NCI-H187 (cell line): ENCODE measurements at places on chromosomes 12 and 14.

DNA sequence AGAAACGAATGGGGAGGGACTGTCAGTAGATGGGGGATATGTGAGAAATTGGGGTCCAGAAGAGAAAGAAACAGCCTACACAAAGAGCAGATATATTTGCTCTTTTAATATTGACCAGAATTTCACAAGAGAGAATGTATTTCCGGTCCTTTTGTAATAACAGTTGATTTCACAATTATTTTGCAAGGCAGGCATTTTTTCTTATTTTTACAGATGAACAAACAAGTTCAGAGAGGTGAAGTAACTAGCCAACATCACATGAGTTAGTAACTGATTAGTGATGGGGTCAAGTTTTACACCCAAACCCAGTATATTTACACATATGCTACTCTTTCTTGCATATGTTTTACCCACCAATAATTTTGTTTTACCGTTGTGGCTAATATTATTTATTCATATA is 188.2 kb downstream of the NAV3 start:
- no peak for DNase-seq

DNA sequence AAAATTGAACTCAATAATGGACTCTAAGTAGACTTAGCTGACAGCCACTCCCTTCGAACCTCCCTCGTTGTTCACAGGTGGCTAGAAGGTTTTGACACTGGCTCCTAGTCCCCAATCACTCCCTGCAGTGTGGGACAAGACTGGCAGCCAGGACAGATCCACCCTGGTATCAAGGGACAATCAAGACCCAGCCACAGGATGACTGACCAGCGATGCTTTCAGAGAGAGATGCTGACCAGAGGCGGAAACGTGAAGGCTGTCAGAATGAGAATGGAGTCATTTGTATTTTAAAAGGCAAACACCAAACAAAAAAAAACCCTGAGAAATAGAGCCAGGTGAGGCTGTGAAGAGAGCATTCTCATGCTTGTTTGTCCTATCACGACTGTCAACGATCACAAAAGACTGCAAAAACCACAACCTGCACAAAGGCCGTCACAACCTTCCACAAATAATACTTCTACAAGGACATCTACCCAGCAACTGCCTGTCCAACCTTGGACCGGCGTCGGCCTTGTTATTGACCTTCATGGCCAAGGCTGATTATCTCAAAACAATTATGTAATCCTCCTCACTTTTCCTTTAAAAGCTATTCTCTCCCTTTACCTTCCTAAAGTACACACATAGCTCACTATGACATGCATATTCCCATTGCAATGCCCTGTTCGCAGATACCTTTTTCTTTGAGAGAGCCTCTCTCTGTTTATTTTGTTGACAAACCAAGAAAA is 13.2 kb downstream of the EIF5 start:
- no peak for DNase-seq

GRCh38 chr12:46373301-46374296 is 1.0 kb upstream of the SLC38A2 start:
- DNase-seq: no peak

DNA sequence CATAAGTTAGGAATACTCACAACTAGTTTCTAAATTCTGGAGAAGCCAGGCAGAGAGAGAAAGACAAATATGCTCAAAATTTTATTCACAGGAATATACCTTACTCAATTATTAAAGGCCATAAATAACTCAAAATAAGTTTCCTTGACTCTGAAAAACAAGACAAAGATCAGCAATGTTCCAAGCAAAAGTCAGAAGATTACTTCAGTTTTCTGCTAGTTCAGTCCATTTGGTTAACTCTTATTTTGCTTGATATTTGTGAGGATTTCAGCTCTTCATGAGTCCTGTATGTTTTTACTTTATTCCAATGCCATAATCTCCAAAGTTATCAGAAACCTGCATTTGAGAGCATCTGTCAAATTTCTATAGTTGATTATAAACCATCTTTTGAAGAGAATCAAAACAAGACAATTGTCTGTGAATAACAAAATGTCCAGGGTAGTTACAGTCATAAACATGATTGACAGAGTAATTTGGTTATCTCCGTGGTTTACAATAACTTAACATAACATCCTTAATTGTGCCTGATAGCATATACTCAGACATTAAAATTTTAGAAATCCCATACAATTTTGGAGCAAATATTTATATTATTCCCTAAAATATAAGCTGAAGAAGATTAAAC is 17.1 kb downstream of the ASCL4 start:
- no peak for DNase-seq

DNA sequence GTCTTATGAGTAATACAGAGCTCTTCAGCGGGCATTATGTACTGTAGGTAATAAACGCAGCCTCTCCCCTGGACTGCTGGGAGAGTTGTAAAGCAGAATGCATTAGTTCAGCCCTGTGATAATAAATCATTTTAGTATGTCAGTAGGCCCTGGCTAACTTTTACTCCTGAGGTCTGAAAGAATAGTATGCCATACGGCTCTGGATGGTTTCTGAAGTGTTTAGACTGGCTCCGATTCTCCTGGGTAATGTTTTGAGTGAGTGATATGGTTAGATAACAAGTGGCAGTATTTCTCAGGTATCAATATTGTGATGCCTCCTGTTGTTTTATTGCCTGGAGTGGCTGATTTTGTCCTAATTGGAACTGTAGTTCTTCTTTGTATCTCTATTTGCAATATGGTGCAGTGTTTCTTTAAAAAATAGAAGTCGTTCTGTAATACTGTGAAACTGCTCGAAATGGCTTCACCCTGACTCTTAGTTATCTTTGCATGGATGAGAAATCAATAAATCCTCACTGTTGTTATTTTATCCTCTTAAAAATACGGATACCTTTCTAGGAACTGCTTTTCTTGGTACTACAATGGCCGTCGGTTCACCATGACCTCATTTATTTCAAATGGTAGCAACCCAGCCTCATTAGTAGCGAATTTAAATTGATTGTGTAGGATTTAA is 100.2 kb downstream of the PDZRN4 start:
- DNase-seq: peak; percentile 88

DNA sequence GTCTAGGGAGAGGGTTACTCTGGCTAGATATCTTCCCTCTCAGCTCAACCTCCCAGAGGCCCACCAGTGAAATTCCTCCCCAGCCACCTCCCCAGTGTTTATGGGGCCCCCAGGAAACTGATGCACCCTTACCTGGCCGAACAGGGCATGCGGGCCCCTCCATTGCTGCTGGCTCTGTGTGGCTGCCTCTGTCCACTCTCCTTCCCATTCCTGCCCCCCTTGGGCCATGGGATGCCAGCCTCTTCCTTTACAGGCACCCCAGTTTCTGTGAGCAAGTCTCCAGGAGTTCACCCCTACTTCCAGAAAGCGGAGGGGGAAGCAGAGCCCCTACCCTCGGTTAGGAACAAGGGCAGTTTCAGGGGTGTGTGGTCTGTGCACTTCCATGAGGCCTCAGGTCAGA is 19.4 kb upstream of the ZDHHC22 start:
- DNase-seq: no peak

DNA sequence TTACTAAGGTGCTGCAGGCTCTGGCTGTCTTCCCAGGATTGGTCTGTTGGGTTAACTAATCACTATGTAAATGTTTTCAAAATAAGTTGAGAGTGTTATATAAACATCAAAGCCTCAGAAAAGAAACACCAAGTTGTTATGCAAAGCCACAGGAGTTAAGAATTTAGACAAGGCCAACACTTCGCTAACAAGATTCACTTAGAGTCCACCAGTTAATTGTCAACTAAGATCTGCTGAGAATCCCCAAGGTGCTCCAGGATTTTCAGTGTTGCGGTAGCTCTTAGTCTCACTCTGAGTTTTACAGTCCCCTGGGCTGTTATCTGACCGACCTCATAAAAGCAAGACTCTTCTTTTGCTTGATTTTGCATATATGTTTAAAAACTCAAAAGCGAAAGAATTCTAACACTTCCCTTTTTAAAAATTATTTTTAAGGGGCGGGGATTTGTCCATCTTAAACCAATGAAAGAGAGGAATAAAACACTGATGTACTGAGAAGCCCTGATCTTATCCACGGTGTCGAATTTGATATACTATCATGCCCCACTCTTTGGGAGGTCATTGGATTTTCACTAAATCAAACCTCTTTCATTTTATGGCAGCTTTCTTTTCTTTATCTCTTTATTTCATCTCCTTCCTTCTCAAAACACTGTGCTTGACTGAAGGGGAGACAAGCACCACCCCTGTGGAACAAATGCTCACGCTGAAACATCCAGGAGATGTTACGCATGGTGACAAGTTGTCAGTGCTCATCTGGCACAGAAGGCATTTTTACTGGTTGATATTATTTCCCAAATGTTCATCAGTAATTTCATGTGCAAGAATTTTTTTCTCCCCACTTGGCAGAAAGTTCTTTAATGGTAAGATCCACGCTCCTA is 7.0 kb downstream of the NIN start:
- DNase-seq: no peak

GRCh38 chr12:68559984-68560850 is 50.5 kb upstream of the RAP1B start:
- DNase-seq: no peak

DNA sequence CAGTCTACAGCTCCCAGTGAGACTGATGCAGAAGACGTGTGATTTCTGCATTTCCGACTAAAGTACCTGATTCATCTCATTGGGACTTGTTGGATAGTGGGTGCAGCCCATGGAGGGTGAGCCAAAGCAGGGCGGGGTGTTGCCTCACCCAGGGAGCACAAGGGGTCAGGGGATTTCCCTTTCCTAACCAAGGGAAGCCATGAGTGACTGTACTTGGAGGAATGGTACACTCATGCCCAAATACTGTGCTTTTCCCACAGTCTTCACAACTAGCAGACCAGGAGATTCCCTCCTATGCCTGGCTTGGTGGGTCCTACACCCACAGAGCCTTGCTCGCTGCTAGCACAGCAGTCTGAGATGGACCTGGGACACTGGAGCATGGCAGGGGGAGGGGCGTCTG is 21.0 kb upstream of the ABCC9 start:
- no peak for DNase-seq

DNA sequence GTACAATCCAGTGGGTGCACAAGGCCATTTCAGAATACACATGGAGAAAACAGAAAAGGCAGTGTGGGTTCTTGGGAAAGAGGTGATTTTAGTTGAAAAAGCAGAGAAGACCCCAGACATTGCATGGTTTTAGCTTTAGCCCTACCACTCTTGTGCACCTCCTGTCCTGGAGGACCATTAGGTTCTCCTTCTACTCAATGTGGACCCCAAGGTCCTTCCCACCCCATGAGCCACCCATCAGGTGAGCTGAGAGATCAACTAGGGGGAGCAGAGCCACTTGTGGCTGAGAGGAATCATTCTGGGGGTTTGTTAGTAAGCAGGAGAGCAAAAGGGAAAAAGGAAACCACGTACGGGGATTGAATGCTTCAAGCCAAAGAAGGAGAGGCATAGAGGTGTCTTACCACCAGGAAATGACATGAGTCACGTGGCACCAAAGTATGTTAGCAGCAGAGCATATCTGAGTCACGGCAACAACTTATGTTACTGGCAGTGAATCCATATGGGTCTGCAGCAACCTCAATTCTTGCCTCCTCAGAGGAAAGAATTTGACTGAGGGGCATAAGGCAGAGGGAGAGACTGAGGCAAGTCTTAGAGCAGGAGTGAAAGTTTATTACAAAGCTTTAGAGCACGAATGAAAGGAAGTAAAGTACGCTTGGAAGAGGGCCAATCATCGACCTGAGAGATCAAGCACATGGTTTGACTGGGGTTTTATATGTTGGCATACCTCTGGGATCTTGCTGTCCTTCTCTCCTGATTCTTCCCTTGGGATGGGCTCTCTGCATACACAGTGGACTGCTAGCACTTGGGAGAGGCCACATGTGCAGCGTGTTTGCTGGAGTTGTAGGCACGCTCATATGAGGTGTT is 73.9 kb downstream of the HSD17B6 start:
- no peak for DNase-seq

- DNase-seq: no peak
These were observed 91.9 kb downstream of the RAD52 start for GRCh38 chr12:857611-858010.

DNA sequence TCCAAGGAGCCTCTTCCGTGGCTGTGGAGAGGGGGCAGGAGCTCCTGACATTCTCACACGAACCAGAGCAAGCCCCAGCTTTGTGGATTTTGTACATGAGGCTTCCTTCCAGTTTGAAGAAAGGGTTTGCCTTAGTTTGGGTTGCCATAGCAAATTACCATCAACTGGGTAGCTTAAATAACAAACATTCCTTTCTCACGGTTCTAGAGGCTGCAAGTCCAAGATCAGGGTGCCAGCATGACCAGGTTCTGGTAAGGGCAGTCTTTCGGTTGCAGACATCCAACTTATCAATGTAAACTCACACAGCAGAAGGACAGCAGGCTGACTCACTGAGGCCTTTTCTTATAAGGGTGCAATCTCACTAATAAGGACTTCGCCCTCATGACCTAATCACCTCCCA is 25.9 kb upstream of the STAB2 start:
- DNase-seq: no peak

DNA sequence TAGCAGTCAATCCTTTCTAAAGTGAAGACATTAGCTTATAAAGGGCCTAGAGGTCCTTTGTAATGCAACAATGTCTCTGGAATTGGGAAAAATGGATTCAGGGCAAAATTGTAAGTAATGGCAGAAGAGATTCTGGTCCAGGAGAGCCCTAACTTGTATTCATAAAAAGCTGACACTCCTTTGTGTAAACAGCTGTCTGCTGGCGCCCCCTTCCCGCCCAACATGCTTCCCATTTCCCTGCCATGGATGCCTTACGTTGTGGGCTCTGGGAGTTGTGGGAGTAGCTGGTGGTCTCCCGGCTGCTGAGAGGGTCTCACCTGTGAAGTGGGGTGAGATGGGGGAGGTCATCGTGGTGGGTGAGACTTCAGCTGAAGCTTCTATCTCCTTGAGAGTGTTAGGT is 2.3 kb downstream of the ACRBP start:
- DNase-seq: no peak
